ENCODE measurements at places on chromosomes 7 and 10.

DNA sequence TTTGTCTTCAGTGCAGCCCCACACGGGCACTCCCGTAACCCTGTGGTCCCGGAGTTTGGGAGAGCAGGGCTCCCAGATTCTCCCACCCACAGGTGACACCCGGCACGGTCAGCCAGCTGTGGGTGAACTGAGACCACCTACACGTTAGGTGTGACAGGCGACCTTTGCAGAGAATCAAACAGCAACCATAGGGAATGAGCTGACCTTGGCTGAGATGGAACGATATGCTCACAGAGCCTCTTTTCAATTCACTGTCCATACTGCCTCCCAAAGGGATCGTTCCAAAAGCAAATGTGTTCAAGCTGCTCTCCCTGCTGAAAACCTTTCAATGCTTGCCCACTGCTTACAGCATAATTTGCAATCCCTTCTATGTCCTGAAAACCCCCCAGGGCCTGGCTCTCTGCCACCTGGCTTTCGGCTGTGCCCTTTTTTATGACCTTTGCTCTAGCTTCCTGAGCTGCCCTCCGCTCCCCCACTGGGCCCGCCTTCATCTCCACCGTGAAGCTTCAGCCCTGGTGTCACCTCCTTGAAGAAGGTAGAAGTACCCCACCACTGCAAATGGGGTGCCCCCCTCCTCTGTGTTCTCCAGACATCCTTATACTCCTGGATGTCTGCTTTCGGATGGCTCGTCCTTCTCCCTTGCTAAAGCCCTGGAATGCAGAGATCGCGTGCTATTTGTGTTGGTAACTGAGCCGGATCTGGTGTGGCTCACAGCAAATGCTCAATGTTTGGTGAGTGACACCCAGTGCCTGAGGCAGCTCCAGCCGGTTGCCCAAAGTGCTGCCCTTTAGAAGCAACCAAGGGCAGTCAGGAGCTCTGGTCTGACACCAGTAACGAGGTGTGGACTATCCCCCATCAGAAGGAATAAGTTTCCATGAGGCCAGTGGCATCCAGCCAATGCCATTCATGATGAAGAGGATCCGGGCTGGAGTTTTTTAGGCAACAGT is 90.4 kb downstream of the KIAA1549 start:
- DNase-seq = no peak

GRCh38 chr7:132996581-132997242 is 85.2 kb downstream of the CHCHD3 start:
- no peak for DNase-seq

- DNase-seq = no peak
Observed at GRCh38 chr10:99487125-99487807, 45.5 kb upstream of the NKX2-3 start.

GRCh38 chr10:82813856-82814255 is 938.9 kb downstream of the NRG3 start:
- DNase-seq = no peak

- no peak for DNase-seq
Observed at GRCh38 chr7:114923403-114923713, 1.5 kb downstream of the MDFIC start.

GRCh38 chr7:116231949-116232348 is 21.6 kb downstream of the TES start:
- no peak for DNase-seq

- DNase-seq = no peak
Observed at GRCh38 chr10:12391206-12391605, 41.9 kb downstream of the CAMK1D start.

- DNase-seq = no peak
Observed at GRCh38 chr7:967361-968082, 7.8 kb downstream of the COX19 start.

GRCh38 chr10:98168147-98168546 is 33.7 kb downstream of the R3HCC1L start:
- DNase-seq = no peak

DNA sequence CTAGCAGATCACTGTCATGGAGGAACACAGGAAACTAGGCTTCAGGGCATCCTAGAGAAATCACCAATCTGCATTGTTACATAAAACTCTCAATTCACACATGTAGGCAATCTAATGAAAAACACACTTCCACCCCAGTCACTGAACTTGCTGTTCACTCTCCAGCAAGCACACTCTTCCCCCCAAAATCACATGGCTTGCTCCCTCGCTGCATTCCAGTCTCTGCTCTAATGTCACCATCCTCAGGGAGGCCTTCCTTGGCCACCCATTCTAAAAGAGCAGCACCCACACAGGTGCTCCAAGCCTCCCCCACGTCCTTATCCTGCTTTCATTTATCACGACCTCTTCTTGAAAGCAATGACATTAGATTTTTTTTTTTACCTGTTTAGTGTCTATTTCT is 19.6 kb downstream of the CUL2 start:
- no peak for DNase-seq

Measured in activated naive CD4-positive, alpha-beta T cell treated with Interleukin-2 at 50 U/mL for 16 hours (primary cell).